ENCODE measurements at places on chromosomes 3 and 15. TPM values are rescaled to one million over a fixed set of nuclear protein-coding genes. Genes with fewer than 3 reads are reported as not detected.

The CPNE9 gene
- 0.15 TPM for total RNA-seq

The HYAL3 gene
- 9.6 TPM for total RNA-seq

The LRRN1 gene
- not detected for total RNA-seq

The SCAP gene
- total RNA-seq, result 29.7 TPM

The TRIM71 gene
- not detected for total RNA-seq

The POPDC2 gene
- total RNA-seq, result 0.50 TPM

The TGM5 gene
- not detected for total RNA-seq

The GPR149 gene
- not detected for total RNA-seq

The RLBP1 gene
- total RNA-seq, result not detected

The BOC gene
- total RNA-seq, result 7.1 TPM

The C3orf49 gene
- total RNA-seq, result not detected

The MINAR1 gene
- total RNA-seq, result 0.53 TPM
